Skin of body (tissue), 3 donors: ENCODE measurements at places on chromosomes 7 and 10.
A peak's percentile ranks its signal among the peaks of the same experiment; 100 is the strongest.

DNA sequence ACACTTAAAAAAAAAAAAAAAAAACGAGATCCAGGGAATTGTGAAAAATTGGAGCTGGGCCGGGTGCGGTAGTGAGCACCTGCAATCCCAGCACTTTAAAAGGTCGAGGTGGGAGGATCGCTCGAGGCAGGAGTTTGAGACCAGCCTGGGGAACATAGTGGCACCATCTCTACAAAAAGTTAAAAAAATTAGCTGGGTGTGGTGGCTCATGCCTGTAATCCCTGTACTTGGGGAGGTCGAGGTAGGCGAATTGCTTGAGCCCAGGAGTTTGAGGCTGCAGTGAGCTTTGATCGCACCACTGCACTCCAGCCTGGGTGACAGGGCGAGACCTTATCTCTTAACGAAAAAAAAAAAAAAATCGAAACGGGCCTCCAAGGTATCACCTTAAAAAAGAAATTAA lies 2.0 kb downstream of the CLDN4 start:
- no peak for DNase-seq

DNA sequence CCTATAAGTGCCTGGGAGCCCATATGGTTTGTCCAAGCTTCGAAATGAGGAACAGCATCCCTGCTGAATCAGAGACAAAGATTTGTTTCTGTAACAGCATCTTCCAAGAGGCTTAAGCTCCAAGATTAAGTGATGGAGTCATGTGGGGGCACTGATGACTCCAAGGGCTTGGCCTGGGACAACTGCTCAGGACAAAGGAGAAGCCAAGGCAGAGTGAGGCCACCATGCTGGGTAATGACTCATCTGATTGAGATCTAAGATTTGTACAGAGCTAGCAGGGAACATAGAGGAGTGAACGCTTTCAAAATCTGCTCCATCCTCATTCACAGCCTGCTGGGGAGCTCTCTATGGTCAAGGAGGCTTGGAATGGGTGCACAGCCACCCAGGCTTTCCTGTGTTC lies 49.3 kb downstream of the C10orf120 start:
- no peak for DNase-seq

- DNase-seq: no peak
Measured at GRCh38 chr10:49560526-49560925, 21.6 kb upstream of the ERCC6 start.

DNA sequence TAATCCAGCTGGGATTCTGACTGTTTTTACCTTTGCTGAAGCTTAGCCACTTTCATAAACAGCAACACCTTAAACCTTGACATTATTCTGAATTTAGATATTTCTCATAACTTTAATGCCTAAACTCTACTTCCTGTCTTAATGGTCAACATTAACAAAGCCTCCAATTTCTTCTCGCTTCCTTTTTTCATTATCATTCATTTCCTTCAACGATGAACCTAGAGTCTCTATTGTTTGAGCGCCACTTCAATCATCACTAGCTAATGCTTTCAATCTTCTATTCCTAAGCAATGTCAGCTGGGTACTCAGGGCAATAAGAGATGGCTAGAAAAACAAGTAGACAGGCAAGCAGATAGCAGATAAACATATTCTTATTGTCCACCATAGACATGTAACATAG lies 96.6 kb upstream of the TMEM196 start:
- no peak for DNase-seq

GRCh38 chr7:55484834-55485233 lies 87.5 kb downstream of the VOPP1 start:
- no peak for DNase-seq

- DNase-seq: no peak
Measured at GRCh38 chr10:105243381-105243780, 602.3 kb downstream of the SORCS3 start.

- peak; percentile 3 for DNase-seq
Measured at GRCh38 chr10:69640196-69640980, 10.3 kb downstream of the FAM241B start.

DNA sequence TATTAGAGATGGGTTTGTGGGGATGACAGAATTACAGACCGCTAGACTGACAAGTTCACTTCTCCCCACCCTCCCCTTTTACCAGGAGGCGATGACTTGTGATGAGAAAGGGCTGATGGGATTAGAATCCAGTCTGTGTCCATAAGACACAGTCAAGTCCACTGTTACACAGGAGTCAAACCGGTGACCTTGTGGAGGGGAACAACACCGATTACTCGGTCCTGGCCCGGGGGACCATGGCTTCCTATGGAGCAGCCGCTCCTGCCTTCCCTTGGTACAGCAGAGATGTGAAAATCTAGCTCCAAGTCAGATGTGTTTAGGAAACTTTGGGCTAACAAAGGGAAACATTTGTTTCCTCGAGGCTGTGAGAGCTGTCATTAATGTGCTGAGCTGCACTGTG lies 105.5 kb downstream of the ACTR3B start:
- no peak for DNase-seq

- no peak for DNase-seq
Measured at GRCh38 chr10:7592627-7593026, 74.1 kb downstream of the ITIH5 start.

GRCh38 chr10:91629715-91630549 lies 2.9 kb downstream of the PPP1R3C start:
- no peak for DNase-seq

- DNase-seq: no peak
Measured at GRCh38 chr10:23461557-23461956, 22.7 kb downstream of the OTUD1 start.

GRCh38 chr7:128108641-128109423 lies 77.6 kb upstream of the LRRC4 start:
- no peak for DNase-seq

DNA sequence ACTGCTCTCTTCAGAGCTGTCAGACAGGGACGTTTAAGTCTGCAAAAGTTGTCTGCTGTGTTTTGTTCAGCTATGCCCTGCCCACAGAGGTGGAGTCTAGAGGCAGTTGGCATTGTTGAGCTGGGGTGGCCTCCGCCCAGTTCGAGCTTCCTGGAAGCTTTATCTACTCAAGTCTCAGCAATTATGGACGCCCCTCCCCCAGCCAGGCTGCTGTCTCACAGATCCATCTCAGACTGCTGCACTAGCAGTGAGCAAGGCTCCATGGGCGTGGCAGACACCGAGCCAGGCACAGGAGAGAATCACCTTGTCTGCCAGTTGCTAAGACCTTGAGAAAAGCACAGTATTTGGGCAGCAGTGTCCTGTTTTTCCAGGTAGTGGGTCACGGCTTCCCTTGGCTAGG lies 98.1 kb downstream of the SDHAF3 start:
- DNase-seq: no peak

DNA sequence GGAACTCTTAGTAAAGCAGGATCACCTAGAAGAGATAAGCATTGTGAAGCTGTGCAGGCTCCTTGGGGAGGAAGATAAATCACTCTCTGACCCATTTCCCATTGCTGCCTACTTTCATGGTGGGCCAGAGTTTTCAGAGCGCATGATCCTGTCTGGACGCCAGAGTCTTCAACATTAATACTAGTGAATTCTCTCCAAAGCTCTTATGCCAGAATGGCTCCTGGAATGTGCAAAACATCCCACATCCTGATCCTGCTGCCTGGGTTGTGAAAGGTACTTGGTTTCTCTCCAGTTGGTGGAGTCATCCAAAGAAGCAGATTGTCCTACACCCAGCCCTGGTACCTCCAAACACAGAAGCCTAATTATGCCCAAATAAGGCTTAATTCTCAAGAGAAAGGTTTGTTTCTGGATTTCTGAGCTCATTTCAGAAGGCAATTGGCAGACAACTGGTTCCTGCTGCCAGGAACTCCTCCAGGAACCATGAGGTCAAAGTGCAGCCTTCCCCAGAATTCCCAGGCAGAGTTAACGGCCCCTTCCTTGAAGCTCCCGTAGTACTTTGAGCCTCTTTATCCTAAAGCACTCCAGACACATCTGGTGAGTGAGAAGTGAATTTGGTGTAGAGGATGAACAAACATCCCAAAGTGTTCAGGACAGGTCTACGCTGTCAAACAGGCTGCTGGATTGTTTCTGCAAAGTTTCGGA lies 495.2 kb downstream of the PLXNA4 start:
- DNase-seq: no peak

DNA sequence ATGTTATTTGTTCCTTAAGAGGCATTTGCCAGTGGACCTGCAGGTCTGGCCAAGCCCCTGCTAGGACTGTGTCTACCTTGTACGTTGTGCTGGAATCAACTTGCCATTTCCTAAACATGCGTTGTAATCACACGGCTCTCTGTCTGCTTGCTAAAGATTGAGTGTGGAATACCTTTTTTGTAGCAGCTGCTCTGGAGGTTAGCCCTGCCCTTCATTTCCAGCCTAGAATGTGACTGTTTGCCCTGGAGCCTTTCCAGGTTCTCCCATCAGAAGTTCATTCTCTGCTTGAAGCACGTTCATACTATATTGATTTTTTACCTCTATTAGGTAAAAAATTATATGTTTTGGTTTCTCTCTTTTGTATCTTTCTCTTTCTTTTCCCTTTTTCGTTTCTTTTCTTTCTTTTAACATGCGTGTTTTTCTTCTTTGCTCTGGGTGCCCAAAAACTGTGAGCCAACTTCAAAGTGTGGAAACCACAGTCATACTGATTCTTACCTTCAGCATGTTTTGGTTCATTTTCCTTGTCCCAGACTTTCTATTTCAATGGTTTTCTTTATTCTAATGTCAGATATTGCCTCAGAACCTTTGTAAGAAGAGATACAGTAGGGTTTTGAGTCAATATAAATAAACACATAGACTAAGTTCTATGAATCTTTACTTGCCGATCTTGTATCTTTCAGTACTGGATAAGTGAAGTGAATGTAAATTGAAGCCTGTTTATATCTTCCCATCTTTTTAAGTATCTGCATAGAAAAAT lies 111.9 kb upstream of the RPA3 start:
- DNase-seq: no peak

- DNase-seq: no peak
Measured at GRCh38 chr10:97163781-97164501, 21.8 kb downstream of the SLIT1 start.
